ENCODE measurements at places on chromosomes 6 and 20.

DNA sequence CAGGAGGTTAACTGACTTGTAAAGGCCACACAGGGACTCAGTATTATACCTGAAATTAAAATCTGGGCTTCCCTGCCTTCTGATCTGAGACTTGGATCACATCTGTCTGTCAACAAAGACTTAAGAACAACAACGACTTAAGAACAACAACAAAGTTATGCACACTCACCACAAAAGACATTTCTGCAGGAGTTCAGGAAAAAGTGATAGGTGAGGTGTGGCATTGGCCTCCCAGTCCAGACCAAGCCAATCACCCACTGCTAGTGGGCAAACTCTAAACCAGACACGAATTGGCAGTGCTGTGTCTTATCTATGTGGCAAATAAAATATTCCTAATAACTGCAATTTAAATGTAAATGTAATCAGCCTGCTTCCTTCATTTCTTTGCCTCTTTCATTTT is 61.3 kb downstream of the PRDM1 start:
- no peak for DNase-seq

DNA sequence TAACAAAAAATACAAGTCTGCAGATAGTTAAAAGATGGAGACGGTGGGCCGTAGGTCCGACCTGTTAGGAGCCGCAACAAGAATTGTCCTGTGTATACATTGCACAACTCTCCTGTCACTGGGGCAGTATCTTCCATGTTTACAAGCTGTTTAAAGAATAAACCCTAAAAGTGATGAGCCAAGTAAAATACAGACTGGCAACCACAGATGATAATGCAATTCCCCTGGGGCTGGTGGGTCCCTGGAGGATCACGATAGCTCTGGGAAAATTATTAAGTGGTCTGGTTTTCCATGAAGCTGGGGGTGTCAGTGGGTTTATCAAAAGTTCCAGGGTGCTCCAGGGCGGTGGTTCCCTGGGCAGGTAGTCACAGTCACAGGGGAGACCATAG is 8.1 kb upstream of the FAM50B start:
- no peak for DNase-seq

GRCh38 chr6:169398342-169399105 is 144.9 kb upstream of the THBS2 start:
- no peak for DNase-seq

DNA sequence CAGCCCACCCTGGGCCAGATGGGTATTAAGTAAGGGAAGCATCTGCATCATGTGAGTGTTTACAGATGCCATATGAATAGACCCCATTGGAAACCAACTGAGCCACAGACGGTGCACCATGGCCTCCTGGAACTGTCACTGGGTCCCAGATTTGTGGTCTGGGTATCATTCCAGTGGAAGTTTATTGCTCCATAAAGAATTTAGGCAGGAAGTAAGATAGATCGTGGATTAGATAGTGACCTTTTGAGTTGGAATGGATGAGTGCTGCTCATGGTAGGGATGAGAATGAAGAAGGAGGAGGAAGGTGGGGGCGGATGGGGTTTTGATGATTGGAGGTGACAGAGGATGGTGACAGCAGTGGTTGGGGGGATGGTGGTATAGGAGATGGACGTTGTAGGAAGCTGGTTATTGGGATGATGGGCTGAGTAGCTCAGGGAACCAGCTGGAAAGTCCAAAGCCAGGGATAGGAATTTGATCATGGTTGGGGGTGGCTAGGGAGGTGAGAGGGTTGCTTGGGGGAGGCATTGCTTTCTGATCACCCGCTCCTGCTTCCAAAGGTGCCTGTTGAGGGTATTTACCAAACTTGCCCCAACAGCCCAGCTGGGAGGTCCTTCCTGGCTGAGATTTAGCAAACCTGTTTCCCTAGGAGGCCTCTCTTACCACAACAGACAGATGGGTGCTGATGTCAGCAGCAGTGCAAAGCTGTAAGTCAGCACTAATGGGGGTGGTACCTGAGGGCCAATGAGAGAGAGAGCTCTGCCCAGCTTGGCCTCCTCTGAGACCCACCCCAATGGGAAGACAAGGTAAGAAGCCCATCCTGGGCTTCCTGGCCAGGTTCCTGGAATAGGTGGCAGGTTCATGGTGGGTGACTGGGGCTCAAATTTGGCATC is 78.0 kb downstream of the VEGFA start:
- no peak for DNase-seq
